Activated CD4-positive, alpha-beta T cell treated with anti-CD3 and anti-CD28 coated beads, Interleukin-10, Interleukin-2, amounts not matched to agents 100 ng/mL and 50 ng/mL, durations not matched to agents 16 hours and 8 hours (primary cell): ENCODE measurements at places on chromosomes 2 and 18.

DNA sequence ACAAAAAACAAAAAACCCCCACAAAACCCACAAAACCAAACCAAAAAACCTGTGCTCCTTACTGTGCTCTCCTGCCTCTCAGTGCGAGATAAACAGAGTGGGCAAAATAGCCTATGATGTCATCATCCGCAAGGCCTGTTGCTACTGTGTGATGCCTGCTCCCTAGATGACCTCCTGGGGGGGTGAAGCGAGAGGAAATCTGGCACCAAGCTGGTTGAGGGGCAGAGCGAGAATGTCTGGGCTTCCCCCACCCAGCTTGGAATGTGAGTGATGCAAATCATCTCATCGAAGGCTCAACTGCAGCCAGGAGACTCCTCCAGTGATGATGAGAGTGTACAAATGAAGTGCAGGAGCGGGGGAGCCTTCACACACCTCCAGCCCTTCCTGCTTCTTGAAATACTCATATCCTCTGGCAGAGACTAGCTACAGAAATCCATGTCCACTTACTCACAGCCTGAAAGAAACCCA is 57.7 kb upstream of the MAP4K3 start:
- peak; percentile 33 for DNase-seq

DNA sequence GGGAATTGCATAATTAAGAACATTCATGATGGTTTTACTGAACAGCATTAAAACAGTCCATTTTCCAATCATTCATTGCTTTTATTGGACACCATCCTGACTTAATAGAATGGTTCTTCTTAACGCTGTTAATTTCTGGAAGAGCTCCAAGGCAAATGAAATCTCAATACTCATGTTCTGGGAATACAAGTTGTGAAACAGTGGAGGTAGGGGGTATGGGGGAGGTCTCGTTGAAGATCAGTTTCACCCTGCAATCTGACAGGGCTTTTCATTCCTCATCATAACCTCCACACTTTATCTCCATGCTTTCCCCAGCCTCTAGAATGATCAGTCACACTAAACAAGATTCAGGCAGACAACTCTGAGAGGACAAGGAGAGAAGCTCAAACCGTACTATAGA is 113.6 kb downstream of the ETAA1 start:
- DNase-seq = no peak

GRCh38 chr2:52340171-52340570 is 1308.2 kb upstream of the NRXN1 start:
- no peak for DNase-seq

DNA sequence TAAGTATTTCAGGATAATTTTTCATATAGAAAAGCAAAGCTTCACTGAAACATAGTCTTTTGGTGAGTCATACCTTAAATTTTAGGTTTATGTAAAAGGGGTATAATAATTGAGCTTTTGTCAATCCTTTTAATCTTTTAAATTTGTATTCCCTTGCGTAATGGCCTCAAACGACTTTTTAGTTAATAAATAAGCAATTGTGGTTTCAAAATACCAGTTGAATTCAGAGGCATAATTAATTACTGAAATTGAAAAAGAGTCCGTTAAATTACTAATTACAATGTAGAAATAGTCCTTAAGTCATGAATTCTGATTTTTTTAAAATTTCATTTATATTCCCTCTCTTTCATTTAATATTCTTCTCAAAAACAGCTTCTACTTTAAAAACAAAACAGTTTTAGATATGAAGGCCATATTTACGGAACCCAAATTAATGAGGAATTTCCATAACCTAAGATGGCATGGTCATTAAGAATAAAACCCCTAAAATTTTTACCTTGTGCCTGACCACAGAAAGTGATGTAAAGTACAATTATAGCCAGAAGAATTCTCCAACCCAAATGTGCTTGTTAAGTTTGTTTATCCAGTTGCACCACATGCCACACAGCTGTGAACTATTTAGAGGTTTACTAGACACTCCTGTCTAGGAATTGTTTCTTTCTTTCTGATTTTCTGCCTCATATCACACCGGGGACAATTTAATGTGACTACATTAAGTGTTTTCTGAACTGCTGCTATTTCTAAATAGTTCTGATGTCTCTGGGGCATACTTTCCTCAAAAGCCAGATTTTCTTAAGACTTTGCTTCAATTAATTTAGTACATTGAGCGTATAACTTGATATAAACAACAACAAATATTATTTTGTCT is 60.7 kb upstream of the ITGA4 start:
- no peak for DNase-seq

DNA sequence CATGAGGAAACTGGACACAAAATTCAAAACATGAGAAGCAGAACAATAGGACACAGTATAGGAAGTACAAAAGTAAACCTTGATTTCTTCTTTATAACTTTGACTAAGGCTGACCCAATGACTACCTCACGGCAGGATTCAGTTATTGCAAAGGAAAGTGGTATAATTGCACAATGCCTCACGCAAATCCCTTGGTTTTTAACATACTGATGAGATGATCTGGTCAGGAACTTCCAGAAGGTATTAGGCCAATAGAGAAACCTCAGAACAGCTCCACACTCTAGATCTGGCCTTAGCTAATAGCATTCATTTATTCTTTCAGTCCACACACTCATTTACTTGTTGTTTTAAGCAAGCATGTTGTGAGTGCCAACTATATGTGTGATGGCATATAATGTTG is 1526.9 kb upstream of the ACVR2A start:
- no peak for DNase-seq

GRCh38 chr2:143157001-143157400 is 27.8 kb downstream of the ARHGAP15 start:
- DNase-seq = no peak

DNA sequence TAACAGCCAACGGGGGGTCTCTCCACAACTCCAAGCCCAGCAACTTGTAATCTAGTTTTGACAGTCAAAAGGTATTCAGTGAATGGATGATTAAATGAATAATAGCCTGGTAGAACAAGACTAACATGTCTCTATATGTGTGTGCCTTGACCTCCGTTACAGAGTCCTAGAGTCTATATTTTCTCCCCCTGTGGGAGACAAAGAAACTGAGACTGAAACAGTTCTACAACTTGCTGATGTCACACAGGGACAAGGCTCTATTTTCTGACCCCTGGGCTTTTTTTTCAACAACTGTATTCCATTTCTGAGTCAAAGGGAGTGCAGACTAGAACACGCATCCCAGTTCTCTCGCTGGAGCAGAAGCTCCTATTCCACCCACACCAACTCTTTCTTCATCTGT is 223.6 kb upstream of the AGAP1 start:
- no peak for DNase-seq

- DNase-seq = no peak
These were observed 289.3 kb upstream of the TANK start for GRCh38 chr2:160870729-160871465.

- no peak for DNase-seq
These were observed 143.1 kb downstream of the FHOD3 start for GRCh38 chr18:36440614-36441013.

- no peak for DNase-seq
These were observed 4.6 kb downstream of the MRPL33 start for GRCh38 chr2:27776097-27776496.

GRCh38 chr2:120764492-120764891 is 28.8 kb downstream of the GLI2 start:
- DNase-seq = no peak

- DNase-seq = no peak
These were observed 8.2 kb upstream of the ALPI start for GRCh38 chr2:232447638-232448303.

- peak; percentile 23 for DNase-seq
These were observed 713 bp downstream of the ATOH8 start for GRCh38 chr2:85754313-85755095.

DNA sequence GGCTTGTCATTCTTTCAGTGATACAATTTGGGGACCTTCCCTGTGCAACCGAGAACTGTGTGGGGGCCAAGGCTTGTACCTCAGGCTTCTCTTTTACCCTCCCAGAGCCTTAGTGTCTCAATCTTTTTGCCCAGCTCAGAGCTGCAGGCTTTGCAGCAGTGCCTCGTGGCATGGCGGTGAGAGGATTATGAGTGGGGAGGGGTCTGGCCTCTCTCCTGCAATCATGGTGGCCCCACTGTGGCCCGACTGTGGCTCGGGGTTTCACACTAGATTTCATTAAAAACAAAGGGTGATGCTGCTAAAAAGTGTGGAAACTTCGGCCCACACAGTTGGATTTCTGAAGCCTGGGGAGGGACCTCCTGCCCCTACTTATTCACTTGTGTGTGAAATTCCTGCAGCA is 75.5 kb downstream of the CAPN13 start:
- DNase-seq = no peak

- no peak for DNase-seq
These were observed 395.4 kb upstream of the TCF4 start for GRCh38 chr18:55983433-55983832.

- DNase-seq = no peak
These were observed 960.9 kb downstream of the CBLN2 start for GRCh38 chr18:71583252-71583651.

GRCh38 chr2:89763581-89764485 is 1072.4 kb downstream of the RPIA start:
- no peak for DNase-seq

GRCh38 chr2:232230560-232230959 is 148.0 kb upstream of the ALPP start:
- DNase-seq = peak; percentile 30

GRCh38 chr2:190277234-190278112 is 42.2 kb downstream of the HIBCH start:
- peak; percentile 36 for DNase-seq

DNA sequence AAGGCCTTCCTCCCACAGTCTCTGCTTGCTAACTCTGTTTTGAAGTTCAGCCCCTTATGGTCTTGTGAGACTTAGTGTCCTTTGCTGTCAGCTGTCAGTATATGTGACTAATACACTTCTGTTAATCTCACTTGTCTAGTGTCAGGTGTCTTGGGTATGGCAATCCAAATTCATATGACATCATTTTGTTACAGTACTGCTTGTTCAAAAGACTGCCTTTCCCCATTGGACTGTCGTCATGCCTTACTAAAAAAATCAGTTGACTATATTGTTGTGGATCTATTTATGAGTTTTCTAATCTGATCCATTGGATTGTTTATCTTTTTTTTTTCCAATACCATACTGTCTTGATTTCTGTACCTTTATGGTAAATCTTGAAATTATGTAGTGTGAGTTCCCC is 611.4 kb upstream of the HS6ST1 start:
- no peak for DNase-seq

GRCh38 chr2:165390875-165391274 is 78.6 kb upstream of the CSRNP3 start:
- no peak for DNase-seq

DNA sequence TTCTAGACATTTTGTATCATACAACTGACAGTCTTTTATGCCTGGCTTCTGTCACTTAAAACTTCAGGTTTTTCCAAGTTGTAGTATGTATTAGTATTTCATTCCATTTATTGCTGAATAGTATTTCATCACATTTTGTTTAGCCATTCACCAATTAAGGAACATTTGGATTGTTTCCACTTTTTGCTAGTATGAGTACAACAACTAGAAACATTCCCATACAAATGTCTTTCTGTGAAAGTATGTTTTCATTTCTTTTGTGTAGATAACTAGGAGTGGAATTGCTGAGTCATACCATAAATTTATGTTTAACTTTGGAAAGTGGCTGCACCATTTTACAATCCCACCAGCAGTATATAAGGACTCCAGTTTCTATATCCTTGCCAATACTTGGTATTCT is 135.9 kb downstream of the ATAD2B start:
- no peak for DNase-seq
